ENCODE measurements at places on chromosomes 2 and 18.

DNA sequence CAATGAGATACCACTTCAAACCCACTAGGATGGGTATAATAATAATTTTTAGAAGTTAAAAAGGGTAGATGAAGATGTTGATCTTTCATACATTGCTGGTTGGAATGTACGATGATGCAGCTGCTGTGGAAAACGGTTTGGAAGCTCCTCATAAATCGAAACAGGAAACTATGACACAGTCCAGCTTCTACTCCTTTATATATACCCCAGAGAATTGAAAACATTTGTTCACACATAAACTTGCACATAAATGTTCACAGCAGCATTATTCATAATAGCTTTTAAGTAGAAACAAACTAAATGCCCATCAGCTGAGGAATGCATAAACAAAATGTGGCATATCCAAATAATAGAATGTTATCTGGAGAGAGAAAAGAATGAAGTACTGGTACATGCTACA is 95.0 kb downstream of the STRADB start:
- DNase-seq, result no peak

- DNase-seq, result no peak
Measured at GRCh38 chr2:8453904-8454302, 228.0 kb upstream of the ID2 start.

DNA sequence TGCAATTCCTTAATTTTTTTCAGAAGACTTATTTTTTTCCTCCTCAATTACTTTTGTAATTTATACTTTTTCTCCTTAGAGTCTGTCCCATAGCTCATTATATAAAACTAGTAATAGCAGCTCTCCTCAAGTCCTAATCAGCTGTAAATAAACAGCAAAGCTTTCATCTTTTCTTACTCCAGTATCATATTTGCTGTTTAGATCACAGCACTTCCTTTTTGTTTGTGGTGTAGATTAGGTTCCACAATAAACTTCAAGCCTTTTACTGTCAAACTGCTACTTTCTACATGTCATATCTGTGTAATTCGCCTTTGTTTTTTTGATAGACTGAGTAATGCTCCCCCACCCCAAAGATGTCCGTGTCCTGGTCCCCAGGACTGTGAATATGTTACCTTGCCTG is 25.5 kb downstream of the GCG start:
- DNase-seq, result no peak

DNA sequence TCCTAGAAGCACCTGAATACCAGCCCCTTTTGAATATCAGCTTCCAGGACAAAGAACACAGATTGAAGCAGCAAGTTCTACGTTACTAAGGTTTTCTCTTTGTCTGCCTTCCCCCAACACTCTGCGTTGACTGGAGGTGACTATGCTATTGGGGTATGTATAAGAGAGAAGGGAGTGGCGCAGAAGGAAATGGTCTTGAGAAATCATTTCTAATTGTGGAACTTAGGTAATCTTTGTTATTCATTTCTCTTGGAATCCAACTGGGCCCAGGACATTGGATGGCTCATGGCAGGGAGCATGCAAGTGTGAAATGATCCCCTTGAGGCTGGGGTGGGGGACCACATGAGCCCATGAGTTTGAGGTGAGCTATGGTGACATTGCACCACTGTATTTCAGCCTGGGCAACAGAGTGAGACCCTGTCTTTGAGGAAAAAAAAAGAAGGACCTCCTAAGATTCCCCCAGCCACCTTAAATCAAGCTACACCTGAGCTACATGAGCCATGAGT is 29.7 kb downstream of the XDH start:
- DNase-seq, result no peak

DNA sequence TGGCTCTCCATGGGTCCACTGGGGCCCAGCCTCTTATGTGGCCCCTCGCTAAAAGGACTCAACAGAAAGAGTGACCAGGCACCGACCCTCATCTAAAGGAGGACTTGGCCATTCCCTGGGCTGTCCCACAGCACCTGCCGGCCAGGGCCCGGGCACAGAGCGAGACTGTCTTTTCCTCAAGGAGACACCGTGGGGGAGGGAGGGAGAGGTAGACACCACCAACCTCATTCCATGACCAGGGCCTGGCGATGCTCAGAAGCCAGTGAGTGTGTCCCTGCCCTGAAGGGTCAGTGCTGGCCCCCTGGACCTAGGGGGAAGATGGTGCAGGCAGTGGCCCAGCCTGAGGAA is 39.8 kb upstream of the ALPP start:
- DNase-seq, result no peak

DNA sequence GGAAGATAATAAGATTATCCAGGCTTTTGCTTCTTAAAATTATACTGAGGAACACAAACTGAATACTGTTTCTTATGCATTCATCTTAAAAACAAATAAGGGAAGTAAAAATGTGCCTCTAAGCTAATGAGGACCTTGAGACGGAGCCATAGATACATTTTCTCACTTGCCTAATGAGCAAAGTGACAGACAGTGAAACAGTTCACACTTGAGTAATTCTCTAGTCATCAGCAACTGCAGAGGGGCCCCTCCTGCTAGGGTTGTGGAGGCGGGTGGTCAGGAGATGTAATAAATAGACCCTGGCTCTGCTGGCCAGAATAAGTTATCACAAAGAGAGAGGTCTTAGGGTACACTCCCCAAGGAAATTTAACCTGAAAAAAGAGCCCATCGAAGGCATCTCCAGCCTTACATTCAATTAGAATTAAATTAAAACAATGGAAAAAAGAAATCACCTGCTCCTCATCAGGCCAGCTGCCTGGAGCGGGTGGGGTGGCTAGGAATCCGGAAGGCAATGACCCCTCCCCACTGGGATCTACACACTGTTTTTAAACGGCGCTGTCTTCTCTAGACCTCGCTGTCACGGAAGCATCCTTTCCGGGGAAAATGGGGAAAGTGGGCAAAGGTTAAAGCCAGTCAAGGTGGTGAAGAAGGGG is 32.6 kb upstream of the INSIG2 start:
- no peak for DNase-seq

DNA sequence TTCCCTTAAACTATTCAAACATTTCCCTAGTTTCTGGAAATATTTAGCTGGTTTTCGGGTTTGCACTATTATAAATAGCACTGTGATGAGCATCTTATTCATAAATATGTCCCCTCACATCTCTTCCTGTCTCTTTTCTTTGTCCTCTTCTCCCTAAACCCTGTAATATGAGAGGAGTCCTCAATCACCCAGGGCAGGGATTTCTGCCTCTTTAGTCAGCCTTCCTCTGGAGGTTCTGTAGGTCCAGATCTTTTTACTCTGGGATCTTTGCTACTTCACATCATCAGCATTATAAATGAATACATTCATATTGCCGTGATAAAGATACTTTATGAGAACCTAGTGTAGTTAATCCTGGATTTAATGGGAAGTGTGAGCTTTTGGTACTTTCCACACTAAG is 87.9 kb upstream of the TTN start:
- DNase-seq, result no peak

- DNase-seq, result no peak
Measured at GRCh38 chr2:59440491-59440890, 1113.0 kb downstream of the BCL11A start.

GRCh38 chr2:233799087-233799665 is 21.0 kb downstream of the MROH2A start:
- no peak for DNase-seq

Data from DMS53 (cell line).